Stimulated activated CD4-positive, alpha-beta T cell treated with anti-CD3 and anti-CD28 coated beads, Interleukin-15, amount 100 ng/mL, for 1 hour (primary cell): ENCODE measurements at places on chromosomes 16 and 17.

DNA sequence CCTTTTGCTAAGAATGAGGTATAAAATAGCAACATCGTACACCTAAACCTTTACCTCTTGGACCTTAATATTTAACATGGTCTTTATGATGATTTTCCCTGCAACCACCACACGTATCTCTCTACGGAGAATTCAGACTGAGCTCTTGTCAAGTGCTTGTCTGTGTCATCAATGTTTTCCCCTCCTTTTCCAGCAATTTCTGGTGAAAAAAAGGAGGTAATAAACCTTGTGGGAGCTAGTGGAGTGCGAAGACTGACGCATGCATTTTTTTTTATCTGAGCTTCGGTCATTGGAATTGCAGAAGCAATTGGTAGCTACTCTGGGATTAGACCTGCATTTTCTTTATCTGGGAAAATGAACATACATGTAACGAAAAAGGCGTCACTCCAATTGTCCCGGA is 527.6 kb downstream of the TMEM114 start:
- no peak for DNase-seq

DNA sequence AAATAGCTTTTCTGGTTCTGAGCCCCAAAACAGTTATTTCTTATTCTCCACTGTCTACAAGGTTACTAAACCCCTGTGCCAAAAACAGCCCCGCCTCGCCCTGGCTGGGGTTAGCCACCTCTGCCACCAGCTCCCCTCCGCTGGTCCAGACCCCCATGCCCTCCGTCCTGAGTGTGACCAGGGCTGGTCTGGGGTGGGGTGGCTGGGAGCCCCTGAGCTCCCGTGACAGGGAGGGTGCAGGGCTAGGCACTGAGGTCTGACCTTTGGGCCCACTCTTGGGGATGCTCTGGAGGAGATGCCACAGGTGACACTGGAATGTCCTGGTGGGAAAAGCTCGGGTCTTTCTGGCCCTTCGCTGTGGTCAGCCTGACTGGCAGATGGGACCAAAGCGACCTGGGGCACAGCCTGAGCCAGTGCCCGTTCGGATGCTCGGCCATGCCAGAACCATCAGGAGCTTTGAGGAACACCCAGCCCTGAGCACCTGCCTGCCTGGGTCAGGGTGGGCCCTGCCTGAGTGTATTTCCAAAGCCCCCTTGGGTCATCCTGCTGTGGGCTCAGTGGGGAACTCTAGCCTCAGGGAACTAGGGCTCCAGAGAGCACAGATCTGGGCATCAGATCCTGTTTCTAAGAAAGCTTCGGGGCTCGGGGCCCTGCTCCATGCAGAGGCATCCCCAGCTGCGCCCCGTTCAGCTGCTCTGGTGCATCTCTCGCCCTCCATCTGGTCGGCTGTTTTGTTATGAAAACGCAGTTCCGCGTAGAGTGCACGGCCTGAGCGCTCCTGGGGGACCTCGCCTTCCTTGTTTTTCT is 72.1 kb upstream of the GNG13 start:
- no peak for DNase-seq

DNA sequence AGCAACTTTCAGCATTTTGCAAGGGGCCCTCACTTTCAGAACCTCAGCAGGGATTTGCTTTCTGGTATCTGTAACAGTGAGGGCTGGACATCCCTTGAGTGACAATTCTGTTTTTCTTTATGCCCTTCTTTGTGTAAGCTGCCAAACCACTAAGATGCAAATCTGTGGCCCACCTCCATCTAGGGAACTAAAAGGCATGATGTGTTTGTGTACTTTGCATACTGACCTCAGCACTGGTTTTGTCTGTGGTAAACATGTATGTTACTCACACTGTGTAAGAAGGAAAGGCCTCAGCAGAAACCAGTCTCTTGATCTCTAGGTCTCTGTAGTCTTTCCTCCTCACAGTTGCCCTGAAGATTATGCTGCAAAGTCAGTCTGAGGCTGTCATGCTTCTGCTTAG is 396.6 kb upstream of the DYNLRB2 start:
- no peak for DNase-seq

- no peak for DNase-seq
Observed at GRCh38 chr16:86045591-86045971, 146.6 kb downstream of the IRF8 start.

- DNase-seq = no peak
Observed at GRCh38 chr16:88435437-88436355, 17.4 kb upstream of the ZFPM1 start.
